Activated CD4-positive, alpha-beta memory T cell treated with anti-CD3 and anti-CD28 coated beads for 36 hours (primary cell): ENCODE measurements at places on chromosomes 11 and 22. TPM values are rescaled to one million over a fixed set of nuclear protein-coding genes. Genes with fewer than 3 reads are reported as not detected.

KRTAP5-8 gene
- not detected for total RNA-seq

FGF4 gene
- not detected for total RNA-seq

RAG1 gene
- total RNA-seq = 0.29 TPM

MRGPRX3 gene
- not detected for total RNA-seq

CRYBB3 gene
- 0.27 TPM for total RNA-seq

CDC42EP2 gene
- not detected for total RNA-seq

GAL3ST1 gene
- not detected for total RNA-seq

DNA sequence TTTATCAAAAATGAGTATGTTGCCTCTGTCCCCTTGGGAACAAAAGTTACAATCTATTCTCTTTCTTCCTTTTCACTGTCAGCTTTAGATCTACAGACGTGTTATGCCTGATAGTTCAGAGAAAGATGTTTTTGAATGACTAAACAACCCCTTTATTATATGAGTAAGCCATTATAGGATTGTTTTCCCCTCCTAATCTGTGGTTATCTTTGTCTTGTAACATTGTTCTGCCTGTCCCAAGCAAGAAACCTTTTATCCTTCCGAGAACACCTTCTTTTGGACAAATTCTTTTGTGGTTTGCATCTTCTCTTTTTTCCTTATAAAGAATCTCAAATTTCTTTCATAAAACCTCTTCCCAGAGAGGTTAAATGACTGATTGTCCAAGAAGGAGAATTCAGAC lies 208.4 kb downstream of the DDX10 start:
- no peak for DNase-seq

GRCh38 chr11:131288521-131289091 lies 81.8 kb upstream of the NTM start:
- no peak for DNase-seq

DNA sequence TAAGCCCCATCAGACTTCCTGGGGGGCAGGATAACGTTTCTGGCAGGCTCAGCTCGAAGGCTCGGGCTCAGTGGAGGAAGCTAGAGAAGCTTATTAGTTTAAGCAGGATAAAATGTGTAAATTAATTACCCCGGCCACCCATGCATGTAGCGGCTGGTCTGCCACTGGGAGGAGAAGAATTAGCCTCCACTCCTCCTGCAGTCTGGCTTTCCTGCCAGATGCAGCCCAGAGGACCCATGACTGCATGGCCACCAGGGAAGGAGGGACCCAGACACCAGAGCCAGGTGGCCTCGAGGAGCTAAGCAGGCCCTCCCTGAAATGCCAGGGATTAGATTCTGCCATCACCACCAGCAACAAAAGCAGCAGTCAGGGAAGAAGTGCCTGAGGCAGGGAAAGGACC lies 32.3 kb downstream of the TRIM29 start:
- no peak for DNase-seq

- DNase-seq = no peak
These were observed 197.2 kb upstream of the ANO3 start for GRCh38 chr11:26134481-26135355.

GRCh38 chr11:131664816-131665215 lies 294.4 kb downstream of the NTM start:
- no peak for DNase-seq

GRCh38 chr22:17436382-17436980 lies 67.2 kb downstream of the CECR2 start:
- no peak for DNase-seq

DNA sequence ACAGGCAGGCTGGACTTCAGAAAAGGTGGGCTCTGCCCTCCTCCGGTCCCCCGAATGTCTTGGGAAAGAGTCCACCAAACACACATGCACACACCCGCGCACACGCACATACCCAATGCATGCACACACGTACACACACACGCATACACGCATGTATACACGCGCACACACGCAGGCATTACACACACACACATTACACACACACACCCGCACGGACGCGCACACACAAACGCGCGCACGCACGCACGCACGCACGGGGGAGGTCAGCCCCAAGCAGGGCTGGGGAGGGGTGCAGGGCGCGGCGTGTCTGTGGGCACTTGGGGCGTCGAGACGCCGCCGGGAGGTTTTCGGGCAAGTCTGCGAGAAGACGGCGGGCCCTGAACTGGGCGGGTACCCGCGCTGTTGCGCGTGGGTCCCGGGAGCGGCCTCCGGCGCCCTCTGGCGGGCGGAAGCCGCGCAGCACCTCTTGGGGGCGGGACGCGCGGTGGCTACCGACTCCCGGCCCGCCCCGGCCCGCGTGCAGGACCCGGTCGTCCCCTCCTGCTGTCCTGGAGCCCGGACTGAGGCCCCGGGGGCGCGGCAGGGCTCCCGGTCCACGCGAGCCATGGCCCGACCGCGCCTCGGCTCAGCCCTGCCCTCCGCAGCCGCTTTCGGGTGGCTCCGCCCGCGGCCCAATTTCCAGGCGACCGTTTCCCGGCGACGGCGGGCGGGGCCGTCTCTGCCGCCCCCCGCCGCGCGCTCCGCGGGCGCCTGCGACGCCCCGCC lies 3.6 kb downstream of the SEPTIN5 start:
- DNase-seq = peak; percentile 83

DNA sequence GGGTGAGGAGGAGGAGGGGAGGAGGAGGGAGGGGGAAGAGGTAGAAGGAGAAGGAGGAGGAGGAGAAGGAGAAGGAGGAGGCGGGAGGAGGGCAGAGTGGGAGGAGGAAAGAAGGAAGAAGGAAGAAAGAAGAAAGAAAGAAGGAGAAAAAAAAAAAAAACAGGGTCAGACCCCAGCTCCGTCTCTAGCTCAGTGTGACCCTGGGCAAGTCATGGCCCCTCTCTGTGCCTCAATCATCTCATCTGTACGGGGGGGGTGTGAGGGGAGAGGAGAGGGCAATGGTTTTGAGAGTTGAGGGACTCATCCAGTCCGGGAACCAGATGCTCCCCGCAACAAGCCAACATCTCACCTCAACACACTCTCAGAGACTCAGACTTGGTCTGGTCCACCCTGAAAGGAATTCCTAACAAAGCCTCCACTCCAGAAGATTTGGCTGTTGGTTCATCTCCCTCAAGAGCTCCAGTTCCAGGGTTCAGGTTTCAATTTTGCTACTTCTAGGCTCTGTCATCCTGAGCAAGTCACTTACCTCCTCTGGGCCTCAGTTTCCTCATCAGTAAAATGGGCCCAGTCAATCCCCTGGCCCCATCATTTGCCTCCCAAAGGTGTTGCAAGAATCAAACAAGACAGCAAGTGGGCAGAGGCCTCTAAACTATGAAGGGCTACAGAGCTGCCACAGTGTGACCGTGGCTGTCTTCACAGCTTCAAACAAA lies 7.7 kb downstream of the CARD10 start:
- DNase-seq = no peak

GRCh38 chr11:1763336-1763795 lies 361 bp downstream of the CTSD start:
- DNase-seq = no peak

GRCh38 chr11:475941-476340 lies 25.9 kb downstream of the PTDSS2 start:
- no peak for DNase-seq

DNA sequence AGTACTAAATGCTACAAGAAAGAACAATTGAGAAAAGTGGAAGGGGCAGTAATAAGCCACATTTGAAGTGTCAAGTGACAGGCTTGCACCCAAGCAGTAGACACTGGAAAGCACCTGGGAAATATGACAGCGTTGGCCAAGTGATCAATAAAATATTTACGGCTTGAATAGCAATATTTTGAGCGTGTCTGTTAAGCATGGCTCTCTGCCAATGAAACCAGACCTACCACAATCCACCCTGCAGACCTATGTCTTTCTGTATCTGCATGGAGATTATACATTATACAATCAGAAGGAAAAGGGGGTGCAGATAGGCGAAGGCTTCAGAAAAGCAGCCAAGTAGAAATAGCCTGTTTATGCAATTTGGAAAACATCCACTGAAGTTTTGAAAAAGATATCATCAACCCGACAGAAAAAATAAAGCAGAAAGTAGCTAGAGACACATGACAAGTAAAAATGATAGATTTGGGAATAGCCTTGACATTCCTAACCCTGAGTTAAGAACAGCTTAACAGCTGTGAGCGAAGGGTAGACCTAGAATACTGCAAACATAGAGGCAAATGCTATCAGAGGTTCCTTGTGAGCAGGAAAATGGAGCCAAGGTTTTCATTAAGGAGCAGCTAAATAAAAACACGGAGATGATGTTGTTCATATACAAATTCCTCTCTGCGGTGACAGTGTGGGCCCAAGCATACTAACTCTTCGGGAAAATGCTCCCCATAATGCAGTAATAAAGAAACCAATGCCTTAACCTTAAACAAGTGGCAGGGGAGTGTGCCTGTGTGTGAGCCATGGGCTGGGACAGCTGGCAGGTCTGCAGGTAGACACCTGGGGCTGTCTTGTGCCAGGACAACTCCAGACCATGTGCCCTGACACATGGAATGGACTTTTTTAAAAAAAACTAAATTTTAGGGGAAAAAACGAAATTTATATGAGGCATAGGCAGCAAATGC lies 71.3 kb downstream of the ETS1 start:
- no peak for DNase-seq

- DNase-seq = no peak
These were observed 1.3 kb downstream of the LRRC51 start for GRCh38 chr11:72081821-72082453.

- DNase-seq = no peak
These were observed 14.2 kb downstream of the SLC22A12 start for GRCh38 chr11:64605244-64605560.

DNA sequence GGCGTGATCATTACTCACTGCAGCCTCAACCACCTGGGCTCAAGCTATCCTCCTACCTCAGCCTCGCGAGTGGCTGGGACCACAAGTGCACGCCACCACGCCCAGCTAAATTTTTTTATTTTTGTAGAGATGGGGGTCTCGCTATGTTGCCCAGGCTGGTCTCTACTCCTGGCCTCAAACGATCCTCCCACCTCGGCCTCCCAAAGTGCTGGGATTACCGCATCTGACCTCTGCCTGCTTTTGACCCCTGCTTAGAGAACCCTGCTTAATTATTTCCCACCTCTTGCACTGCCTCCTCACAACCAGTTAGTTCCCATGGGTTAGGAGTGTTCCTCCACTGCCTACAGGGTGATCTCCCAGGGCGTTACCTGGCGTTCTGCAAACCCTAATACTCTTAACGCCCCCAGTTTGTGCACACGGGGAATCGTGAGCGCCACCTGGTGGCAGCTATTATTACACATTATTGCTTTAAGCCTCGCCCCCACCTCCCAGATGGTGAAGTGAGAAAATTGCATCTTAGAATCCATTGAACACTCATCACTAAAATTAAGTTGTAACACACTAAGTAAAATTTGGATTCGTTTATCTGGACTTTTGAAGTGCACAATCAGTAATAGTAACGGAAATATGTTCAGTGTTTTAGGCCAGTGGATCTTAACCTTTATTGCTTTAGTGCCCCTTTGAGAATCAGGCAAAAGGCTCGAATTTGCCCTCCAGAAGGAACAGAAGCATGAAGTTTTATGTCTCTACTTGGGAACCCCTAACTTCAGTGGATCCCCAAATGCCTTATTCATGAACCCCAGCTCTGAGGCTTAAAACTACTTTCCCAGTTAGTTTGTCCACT lies 61.4 kb upstream of the ASPHD2 start:
- peak; percentile 69 for DNase-seq

- peak; percentile 71 for DNase-seq
These were observed 73.8 kb downstream of the FAM76B start for GRCh38 chr11:95715777-95716241.

- no peak for DNase-seq
These were observed 1095.5 kb upstream of the CCDC90B start for GRCh38 chr11:84381666-84382065.

- no peak for DNase-seq
These were observed 1.6 kb downstream of the P2RY2 start for GRCh38 chr11:73219396-73220285.

- no peak for DNase-seq
These were observed 80.5 kb downstream of the PGR start for GRCh38 chr11:101049123-101049522.

DNA sequence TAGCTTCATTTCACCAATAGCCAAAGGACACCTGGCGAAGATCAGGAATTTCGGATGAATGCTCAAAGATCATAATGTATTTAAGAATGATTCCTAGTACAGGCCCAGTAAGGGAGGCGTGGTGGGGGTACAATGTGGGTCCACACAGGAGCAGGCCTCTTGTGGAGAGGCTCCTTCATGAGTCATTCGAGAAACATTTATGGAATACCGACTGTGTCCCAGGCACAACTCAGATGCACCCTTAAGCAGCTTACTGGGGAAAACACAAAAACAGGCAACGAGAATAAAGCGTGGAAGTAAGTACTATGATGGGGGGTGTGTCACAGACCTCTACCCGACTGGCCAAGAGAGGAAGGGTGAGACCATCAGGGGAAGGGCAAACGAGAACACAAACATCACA lies 44.5 kb downstream of the SMCO4 start:
- no peak for DNase-seq

DNA sequence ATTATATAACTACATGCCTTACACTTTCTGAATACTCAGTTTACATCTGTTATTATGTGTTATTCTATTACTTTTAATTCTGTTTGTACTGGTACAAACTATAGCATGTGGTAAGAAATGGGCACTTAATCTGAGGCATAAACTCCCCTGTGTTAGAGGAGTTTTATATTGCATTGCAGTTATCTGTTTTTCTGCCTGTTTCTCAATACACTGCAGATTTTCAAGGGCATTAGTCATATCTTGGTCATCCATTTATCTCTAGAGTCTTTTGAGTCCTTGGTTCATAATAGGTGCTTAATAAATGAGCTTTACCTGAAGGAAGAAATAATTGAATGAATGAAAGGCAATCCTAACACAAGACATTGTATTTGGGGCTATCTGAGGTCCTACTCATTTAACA lies 182.9 kb upstream of the CTSC start:
- no peak for DNase-seq

DNA sequence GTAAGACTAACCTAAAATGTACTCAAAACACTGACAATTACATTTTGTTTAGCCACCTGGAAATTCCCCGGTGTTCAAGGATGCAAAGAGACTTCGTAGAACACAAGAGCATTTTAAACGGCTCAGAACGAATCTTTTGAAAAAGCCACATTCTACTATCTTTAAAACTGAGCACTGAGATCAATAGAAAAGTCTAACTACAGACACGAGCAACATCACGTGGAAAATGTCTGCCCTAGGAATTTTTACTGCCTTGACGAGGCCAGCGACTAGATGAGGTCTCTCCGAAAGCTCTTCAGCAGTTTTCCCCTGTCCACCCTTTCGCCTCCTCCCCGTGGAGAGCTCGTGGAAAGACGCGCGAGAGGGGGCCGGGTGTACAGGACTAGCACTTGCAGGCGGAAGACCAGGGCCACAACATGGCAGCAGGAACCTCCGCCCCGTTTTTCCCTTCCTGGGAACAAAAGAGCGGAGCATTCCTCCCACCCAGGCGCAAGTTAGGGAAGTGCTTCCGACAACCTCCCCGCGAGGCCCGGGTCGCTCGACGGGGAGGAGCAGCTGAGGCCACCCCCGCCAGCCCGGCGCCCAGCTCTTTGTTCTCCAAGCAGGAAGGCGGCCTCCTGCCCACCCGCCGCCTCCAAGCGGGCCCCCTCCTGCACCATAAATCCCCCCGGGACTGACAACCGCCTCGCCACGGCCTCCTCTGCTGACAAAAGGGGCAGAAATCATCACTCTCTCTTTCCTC lies 1.1 kb downstream of the EIF4G2 start:
- peak; percentile 59 for DNase-seq

GRCh38 chr22:22318723-22319465 lies 74.3 kb downstream of the VPREB1 start:
- no peak for DNase-seq

GRCh38 chr11:45096636-45097035 lies 49.8 kb upstream of the PRDM11 start:
- DNase-seq = peak; percentile 3
